ENCODE measurements at places on chromosomes 4 and X.
A peak's percentile ranks its signal among the peaks of the same experiment; 100 is the strongest.

DNA sequence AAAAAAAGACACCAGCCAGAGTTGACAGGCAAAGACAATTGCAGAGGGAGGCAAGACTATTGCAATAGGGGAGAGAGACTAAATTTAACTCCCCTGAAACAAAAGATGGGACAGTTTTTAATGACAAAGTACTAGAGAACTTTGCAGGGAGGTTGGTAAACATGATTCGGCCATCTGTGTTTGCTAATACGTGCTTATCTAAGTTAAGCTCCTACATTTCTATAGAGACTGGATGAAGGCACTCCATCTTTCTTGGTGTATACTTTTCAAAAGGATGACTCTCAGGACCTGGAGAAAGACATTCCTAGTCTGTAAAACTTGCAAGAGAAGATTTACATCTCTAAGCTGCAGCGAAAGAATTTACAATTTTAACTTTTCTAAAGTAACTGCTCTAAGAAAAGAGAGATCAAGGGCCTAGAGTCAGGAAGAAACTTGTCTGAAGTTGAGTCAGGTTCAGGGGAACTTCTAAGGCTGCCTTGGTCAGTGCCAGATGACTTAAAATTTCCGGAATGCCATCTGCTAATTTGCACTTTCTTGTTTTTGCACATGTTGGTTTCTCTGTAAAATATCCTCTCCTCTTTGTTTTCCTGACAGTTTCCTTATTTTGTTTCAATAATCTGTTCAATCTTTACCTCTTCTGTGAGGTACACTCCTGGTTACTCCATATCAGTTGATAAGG lies 10.6 kb downstream of the ADAM29 start:
- DNase-seq, result no peak

DNA sequence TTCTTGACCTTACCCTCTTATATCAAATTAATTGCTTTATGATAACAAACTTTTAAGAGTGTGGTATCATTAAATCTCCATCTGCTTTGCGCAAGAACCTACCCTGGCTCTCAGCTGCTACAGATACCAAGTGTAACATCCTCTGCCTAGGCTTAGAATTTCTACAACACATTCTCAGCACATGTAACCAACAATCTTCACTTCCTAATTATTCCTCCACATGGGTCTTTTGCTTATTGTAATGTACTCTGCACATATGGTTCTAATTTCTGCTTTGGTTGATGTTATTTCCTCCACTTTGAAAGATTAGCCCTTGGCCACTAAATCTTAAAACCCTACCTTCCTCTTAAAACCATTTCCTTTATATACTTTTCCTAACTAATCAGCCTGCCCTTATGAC lies 242.4 kb downstream of the ARHGAP24 start:
- DNase-seq, result no peak

DNA sequence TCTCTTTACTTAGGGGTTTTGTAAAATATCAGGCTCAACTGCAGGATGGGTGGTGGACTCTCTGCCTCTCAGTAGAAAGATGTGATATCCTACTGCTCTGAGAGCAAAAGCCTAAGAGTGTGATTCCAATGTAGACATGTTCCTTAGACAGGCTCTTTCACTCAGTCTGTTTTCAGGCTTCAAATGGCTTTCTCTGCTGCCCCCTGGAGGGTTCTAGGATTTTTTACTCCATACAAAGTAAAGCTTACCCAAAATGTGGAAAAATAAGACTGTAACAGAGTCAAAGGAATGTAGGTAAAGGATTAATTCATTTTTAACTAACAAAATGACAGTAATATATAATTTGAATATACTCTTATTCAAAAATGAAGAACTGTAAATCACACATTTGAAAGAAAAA lies 32.1 kb downstream of the ZGRF1 start:
- peak; percentile 70 for DNase-seq

DNA sequence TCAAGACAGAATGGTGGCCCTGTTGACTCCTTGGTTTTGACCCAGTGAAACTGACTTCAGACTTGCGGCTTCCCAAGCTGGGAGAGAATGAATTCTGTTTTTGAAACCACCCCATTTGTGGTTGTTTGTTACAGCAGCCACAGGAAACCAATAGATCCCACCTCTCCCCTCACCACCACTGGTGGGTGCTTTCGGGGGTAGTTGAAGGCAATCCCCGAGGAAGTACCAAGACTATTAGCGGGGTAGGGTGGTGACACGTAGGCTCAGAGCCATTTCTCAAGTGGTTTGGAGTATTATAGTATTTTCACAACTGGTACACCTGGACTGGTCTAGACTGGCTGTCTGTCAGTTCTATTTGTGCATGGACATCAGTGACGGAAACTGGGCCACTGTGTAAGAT lies 189.1 kb upstream of the RBPJ start:
- no peak for DNase-seq

DNA sequence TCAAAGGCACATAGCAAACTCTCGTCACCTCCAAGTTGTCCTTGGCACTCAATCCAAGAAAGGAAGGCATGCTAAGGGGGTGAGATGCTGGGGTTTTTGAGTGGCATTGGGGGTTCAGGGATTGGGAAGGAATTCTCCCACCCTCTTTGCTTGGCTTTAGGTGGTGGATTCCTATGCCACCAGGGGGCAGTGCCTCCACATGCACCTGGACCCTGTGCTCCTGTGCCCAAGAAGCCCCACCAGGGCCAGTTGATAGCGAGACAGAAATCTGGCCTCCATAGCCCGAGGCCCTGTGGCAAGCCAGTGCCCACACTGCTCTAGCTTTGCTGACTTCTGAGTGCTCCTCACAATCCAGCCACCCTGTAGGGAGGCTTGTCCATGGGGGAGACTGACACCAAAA lies 2.0 kb upstream of the FATE1 start:
- no peak for DNase-seq

DNA sequence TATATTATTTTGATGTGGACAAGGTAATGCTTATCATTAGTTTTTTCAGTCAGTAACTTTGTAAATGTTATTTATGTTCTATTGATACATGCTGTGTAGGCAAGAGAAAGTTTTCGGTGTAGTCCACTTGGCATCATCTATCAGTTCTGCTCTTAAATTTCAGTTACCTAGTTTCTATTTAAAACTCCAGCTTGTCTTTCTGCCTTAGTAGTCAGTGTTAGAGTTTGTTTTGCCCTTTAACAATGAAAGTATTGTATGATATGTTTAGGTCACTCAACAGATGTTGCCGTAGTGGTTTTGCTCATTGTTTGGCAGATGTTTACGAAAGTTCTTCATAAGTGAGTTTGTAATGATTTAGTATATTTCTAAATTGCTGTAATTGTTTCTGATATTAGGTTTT lies 34.9 kb upstream of the FHDC1 start:
- no peak for DNase-seq

DNA sequence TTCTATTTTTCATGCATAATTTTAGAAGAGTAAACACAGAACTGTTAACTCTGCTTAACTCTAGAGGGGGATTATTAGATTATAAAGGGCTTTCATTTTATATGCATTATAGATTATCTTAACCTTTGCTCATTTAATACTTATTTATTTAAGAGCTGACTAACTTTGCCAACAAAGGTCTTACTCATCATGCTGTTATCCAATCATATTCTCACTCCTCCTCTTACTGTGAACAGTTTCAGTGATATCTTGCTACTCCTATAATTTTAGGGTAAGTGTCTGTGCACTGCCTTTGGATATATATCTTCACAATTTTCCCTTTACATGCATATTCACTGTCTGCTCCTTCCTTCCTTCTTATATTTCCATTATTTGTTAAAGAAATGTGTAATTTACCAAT lies 1814.9 kb downstream of the STIM2 start:
- no peak for DNase-seq

- peak; percentile 33 for DNase-seq
These were observed 104.7 kb downstream of the MGST2 start for GRCh38 chr4:139770361-139770760.

DNA sequence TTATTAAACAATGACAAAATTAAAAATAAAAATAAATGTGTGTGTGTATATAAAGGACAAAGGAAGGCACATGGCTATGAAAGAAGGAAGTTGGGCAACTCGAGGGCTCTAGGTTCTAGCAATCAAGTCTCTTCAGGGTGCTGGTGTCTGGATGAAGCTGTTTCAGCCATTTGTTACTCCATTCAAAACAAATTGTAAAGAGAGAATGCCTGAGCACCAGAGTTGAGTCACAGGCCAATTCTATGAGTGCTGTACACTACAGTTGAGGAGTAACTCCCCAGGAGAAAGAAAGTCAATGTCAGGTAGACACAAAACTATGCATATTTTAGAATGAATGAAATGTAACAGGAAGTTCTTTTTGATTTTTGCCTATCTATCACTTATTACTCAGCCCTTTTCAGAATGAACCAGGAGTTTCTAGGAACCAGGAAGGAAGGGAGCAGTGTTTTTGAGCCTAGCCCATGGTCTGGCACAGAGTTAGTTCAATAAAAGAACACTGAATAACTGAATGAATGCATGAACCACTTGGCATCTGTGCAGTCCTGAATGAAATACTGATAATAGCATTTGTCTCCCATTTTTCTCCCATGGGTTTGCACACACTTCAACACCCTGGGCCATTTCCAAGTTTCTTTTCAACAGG lies 151.7 kb upstream of the CPEB2 start:
- no peak for DNase-seq

DNA sequence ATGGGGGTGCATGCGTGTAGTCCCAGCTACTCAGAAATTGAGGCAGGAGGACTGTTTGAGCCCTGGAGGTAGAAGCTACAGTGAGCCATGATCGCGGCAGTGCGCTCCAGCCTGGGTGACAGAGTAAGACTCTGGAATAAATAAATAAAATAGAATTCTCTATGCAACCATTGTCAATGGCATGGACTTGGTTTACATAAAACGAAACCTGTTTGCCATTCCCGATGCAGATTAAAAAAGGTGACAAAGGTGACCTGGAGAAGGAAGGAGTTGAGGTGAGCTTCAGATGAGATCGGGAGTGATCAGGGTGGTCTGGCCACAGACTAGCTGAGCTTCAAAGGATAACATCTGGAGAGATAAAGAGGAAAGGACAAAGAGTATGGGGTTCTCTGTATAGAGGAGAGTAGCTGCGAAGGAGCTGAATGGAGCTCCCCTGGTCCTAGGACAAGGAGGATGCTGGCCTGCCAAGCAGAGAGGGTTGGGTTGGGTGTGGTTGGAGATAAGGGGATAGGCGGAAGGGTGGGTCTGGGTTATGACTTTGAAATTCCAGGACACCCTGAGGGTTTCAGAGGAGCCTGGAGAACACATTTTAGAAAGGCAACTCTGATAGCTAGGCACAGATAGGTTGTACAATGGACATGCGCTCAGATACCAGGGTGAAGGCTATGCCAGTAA lies 98.6 kb downstream of the RBM47 start:
- DNase-seq, result no peak

GRCh38 chr4:33518856-33519255 lies 2725.5 kb downstream of the ARAP2 start:
- DNase-seq, result no peak

DNA sequence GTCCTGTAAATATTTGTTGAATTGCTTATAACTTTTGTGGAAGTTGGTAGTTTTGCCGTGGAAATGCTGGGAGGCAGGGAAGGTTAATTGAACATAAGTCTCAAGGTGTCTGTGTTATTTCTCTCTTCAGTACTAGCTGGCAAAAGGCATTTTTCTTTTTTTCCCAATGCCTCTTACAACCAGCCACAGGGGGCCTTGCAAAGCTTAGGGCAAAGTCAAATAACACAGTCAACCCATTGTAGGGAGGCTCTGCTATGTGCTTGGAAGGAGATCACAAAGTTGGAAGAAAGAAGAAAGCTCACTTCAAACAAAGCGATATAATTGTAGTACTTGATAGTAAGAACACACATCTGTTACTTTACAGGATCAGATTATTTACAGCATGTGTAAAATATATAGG lies 802.6 kb downstream of the PDHA2 start:
- no peak for DNase-seq

DNA sequence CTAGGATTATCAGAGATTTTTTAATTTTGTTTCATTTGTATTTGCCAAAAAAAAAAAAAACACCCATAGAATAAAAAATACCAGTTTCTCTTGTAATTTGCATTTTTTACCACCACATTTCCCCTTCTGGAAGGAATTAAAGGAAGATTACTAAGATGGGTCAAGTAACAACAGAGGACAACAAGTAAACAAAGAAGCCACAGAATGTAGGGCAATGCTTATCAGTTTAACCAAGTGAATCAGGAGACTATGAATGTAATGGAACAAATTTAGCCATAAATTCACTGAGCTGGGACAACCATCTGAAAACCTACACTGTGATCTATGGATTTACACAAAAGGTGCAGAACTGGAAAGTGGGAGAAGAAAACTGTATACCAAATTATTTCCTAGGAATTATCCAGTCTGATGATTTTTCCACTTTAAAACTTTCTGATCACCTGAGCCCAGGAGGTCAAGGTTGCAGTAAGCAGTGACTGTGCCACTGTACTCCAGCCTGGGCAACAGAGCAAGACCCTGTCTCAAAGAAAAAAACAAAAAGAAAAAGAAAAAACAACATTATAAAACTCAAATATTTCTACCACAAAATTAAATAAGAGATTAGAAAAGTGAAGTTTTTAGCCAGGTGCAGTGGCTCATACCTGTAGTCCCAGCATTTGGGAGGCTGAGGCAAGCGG lies 32.4 kb downstream of the LRBA start:
- DNase-seq, result no peak

- no peak for DNase-seq
These were observed 14.0 kb downstream of the EPGN start for GRCh38 chr4:74322301-74322700.

- no peak for DNase-seq
These were observed 187.7 kb downstream of the MGST2 start for GRCh38 chr4:139853309-139853708.

- DNase-seq, result no peak
These were observed 40.5 kb downstream of the PAGE2 start for GRCh38 chrX:55129361-55129760.

DNA sequence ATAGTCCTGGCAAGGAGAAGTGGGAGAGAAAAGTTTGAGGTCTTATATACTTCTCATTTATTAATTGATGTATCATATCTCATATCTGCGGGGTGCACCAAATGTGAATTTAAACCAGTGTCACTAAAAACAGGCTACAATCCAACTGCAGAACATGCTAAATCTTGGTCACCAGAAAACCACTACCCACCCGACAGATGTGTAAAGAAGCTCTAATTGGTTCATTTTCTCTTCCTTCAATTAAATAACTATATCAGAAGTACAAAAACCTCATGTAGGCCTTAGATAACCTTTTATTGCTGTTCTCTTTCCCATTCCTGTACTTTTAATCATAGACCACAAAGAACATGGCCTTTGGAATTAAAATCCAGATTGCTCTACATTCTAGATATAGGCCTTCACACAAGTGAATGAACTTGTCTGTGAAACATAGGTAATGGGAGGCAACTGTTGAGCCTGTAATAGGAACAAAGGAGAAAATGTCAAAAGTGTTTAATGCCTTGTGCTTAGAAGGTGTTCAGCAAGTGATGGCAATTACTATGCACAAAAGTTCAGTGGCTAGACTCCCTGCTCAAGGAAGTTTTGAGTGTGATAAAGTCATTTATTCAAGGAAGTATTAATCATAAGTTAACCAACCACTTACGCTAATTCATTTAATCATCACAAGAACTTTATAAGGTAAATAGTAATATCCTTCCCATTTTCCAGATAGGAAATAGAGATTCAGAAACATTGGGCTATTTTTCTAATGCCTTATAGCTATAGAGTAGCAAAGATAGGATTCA lies 425.6 kb downstream of the INPP4B start:
- no peak for DNase-seq
